ENCODE measurements at places on chromosomes 11 and 22. TPM values are rescaled to one million over a fixed set of nuclear protein-coding genes. Genes with fewer than 3 reads are reported as not detected.

The SLC15A3 gene
- total RNA-seq: 0.77 TPM

The PLEKHB1 gene
- 71.7 TPM for total RNA-seq

The PTPRCAP gene
- total RNA-seq: 0.60 TPM

The FIBIN gene
- not detected for total RNA-seq

The MCAM gene
- 15.2 TPM for total RNA-seq

The MAPK8IP2 gene
- total RNA-seq: 2.1 TPM

The CCDC34 gene
- 34.3 TPM for total RNA-seq

The SYNGR1 gene
- not detected for total RNA-seq

- DNase-seq: no peak
Measured at GRCh38 chr11:18890615-18891014, 48.6 kb downstream of the MRGPRX1 start.

- no peak for DNase-seq
Measured at GRCh38 chr11:35363854-35364780, 55.2 kb downstream of the SLC1A2 start.

GRCh38 chr22:46031557-46031956, 54.6 kb upstream of the WNT7B start:
- DNase-seq: no peak

- DNase-seq: no peak
Measured at GRCh38 chr22:49853981-49854831, 562 bp downstream of the ZBED4 start.

DNA sequence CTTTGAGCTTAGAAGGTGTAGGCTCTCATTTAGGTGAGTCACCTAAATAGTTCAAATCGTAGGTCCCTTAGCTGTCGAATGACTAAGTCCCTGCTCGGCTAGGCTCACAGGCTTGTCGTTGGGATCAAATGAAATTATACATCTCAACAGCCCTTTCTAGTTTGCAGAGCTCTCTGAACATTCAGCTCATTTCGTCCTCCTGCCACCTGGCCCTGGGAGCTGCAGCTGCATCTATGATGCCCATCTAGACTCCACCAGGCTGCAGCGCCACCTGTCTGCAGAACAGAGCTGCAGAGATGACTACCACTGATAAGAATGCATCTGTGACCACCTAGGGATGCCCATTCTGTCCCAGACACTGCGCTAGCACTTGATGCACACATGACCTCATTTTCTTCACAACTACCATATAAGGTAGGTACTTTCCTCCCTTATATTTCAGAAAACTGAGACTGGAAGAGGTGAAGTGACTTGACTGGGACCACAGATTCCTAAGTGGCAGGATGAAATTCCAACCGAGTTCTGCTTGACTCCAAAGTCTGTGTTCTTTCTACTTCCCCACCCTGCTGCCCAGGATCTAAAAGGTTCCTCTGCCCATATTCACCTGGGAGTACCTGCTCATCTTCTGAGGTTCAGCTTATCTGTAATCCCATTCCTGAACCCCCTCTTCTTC, 141.1 kb upstream of the NARS2 start:
- DNase-seq: peak; percentile 57

GRCh38 chr11:120676991-120677390, 165.4 kb downstream of the GRIK4 start:
- DNase-seq: no peak

- no peak for DNase-seq
Measured at GRCh38 chr11:106632283-106632682, 386.0 kb downstream of the GUCY1A2 start.

- DNase-seq: no peak
Measured at GRCh38 chr11:41947392-41947791, 487.9 kb upstream of the LRRC4C start.

GRCh38 chr22:40476341-40476740, 105.9 kb downstream of the SGSM3 start:
- DNase-seq: no peak

All from HepG2 (cell line).